ENCODE measurements at places on chromosomes 13 and 19. TPM values are rescaled to one million over a fixed set of nuclear protein-coding genes. Genes with fewer than 3 reads are reported as not detected.

DNA sequence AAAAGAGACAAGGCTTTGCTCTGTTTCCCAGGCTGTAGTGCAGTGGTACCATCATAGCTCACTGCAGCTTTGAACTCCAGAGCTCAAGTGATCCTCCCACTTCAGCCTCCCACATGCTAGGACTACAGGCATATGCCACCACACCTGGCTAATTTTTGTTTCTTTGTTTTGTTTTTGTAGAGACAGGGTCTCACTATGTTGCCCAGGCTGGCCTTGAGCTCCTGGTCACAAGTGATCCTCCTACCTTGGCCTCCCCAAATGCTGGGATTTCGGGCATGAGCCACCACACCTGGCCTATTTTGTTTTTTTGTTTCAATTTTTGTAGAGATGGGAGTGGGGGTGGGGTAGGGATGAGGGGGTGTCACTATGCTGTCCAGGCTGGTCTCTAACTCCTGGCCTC is 6.9 kb downstream of the WDR87 start:
- DNase-seq, result no peak
- no peaks in the 10 kb centered on the region for H3K4me1 ChIP-seq
- H3K27me3 ChIP-seq, result peaks cover 4% of the 10 kb centered on the region
- H3K36me3 ChIP-seq, result no peaks in the 10 kb centered on the region
- H3K4me3 ChIP-seq, result no peak overlapping the region

DNA sequence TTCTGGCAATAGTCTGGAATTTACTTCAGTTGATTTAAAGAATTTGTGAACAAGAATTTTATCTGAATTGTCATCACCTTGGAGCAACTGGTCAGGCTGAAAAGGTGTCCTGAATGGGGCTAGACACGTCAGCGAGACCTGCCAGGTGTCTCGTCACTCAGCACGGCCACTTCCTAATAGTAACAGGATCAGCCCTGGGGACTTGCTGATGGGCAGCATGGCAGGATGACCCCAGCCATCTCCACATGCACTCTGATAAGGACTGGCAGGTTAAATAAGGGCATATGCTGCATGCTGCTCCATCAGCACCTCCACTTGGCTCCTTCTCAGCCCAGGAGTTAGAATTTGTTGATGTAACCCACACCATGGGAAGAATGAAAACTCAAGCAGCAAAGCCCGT is 224.2 kb downstream of the FOXO1 start:
- no peak for DNase-seq
- no peaks in the 10 kb centered on the region for H3K4me1 ChIP-seq
- no peak overlapping the region for H3K4me3 ChIP-seq
- no peak overlapping the region for H3K27ac ChIP-seq
- H3K36me3 ChIP-seq, result no peaks in the 10 kb centered on the region
- peaks cover 2% of the 10 kb centered on the region for H3K27me3 ChIP-seq

Gene C1QTNF9B
- total RNA-seq, result 0.56 TPM

Gene REEP6
- total RNA-seq, result 1.3 TPM

Gene SIGLEC6
- not detected for total RNA-seq

Gene TTC9B
- total RNA-seq, result not detected

Measured in IMR-90 (cell line).